Cortex of kidney (tissue), 1 donor: ENCODE measurements at places on chromosomes 12 and 14.

GRCh38 chr12:132632521-132633228 is 14.1 kb downstream of the P2RX2 start:
- DNase-seq = no peak

DNA sequence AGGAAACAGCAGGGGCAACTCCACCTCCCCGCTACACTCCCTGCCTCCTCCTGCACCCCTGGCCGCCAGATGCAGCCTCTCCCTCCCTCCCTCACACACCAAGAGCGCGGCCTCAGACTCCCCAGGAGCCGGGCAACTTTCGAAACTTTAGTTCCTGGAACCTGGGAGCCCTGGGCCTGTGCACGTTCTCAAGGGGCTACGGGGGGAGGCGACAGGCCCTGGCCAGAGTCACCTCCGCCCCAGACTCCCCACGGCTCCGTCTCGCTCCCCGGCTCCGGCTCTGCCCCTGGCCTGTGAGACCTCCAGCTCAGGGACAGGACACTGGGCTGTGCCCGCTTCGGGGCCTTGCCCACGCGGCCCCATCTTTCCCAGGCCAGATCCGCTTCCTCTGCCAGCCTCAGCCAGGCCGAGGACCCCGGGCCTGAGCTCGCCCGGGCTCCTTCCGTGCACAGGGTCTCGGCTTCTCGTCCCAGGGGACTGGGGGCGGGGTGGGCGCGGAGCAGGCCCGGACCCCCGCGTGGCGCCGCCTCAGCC is 5.5 kb downstream of the AMN start:
- DNase-seq = no peak

- no peak for DNase-seq
Measured at GRCh38 chr14:63453443-63453936, 89.7 kb downstream of the PPP2R5E start.

DNA sequence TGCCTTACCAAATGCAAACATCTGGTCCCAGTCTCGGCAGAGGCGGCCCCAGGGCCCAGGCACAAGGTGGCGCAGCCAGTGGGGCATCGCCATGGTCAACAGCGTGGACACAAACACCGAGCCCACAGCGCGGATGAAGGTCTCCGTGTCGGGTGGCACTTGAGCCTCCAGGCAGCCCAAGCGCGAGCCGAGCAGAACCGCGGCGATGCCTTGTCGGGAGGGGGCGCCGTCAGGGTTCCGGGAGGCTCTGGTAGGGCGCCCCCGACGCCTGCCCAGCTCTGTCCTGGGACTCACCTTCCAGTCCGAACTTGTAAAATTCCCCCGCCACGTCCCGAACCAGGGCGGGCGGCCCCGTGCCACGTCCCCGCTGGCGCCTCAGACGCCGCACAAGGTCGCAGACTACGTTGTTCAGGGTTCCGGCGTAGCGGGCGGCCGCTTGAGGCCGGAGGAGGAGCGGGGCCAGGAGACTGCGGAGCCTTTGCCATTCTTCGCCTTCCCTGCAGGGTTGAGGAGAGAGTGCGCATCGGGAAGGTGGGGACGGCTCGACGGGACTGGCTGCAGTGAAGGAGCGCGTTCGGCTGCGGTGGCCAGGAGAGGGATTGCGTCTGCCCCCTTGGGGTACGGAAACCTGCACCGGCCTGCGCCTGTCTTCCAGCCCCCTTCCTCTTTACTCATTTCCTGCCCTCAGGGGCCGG is 1.7 kb downstream of the CYP27B1 start:
- DNase-seq = no peak

DNA sequence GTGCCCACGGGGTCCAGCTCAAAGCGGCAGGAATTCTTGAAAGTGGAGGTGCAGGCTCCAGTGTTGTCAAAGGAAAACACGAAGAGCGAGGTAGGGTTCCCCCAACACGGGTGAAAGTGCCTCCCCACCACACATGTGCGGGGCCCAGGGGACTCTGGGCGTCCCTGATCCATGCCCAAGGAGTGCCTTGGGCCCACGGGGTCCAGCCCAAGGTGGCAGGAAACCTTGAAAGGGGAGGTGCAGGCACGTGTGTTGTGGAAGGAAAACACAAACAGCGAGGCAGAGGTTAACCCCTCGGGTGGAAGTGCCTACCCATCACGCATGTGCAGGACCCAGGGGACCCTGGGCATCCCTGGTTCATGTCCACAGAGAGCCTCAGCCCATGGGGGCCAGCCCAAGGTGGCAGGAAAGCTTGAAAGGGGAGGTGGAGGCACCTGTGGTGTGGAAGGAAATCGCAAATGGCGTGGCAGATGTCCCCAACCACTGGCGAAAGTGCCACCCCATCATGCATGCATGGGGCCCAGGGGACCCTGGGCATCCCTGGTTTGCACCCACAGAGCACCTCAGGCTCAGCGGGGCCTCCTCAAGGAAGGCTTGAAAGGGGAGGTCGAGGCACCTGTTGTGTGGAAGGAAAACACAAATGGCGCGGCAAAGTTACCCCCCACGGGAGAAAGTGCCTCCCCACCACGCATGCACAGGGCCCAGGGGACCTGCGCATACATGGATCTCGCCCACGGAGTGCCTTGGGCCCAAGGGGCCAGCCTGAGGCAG is 584.6 kb downstream of the ALG10 start:
- DNase-seq = no peak

- DNase-seq = no peak
Measured at GRCh38 chr12:14714437-14714836, 18.0 kb upstream of the GUCY2C start.

GRCh38 chr12:63206909-63207308 is 55.9 kb upstream of the AVPR1A start:
- no peak for DNase-seq

DNA sequence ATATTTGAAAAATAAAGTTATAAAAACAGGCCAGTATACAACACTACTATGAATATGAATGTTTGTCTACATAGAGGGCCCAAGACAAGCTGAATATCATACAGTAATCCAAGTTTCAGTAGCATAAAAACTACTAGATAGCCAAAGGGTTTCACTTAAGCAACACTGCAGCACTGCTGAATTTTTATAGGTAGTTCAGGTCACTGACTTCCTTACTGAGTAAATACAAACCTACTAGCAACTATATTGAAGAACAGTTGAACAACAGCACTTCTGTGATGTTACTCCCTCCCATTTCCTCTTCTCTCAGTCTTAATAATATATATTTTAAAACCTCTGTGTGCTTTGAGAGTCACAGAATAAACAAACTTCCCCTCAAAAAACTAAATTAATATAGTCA is 42.7 kb downstream of the GTF2A1 start:
- DNase-seq = no peak
